WTC11 (cell line): ENCODE measurements at places on chromosomes 7 and 10.

DNA sequence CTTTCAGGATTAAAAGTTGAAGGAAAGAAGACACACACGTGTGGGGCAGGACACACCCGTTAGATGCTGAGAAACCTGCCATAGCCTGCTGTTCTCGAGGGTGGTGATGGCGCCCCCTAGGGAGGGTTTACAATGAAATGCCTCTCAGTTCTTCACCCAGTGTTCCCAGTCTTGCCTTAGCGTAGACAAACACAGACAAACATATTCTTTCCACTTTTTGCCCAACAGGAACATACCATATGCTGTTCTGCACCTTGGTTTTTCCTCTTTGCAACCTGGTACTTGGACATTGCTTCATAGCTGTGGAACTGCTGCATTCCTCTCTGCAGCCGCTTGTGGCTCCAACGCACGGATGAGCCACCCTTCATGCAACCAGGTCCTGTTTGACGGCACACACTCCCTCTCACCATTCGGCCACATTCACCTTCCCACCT, 23.3 kb upstream of the HSPA12A start:
- peak; percentile 45 for DNase-seq

- DNase-seq, result no peak
These were observed 269.6 kb downstream of the ELFN1 start for GRCh38 chr7:1939434-1940401.

GRCh38 chr10:133096616-133097269, 9.0 kb downstream of the ADGRA1 start:
- DNase-seq, result peak; percentile 44

DNA sequence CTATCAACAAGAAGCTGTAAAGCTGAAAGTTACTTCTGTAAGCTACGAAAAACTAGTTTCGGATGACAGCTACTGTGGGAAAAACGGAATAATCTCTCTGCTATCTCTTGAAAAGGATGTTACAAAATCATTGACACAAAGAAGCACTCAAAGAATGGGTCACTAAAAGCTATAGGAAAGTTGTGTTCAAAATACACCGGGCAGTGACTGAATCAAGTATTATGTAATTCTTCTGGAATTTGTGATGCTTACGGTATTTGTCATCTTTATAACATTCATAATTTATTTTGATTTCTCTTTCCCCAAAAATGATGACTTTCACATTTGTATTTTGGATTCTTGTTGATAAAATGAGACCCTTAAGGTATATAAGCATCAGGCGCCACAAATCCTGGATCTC, 112.1 kb upstream of the KLF6 start:
- no peak for DNase-seq

- DNase-seq, result peak; percentile 6
These were observed 81.0 kb upstream of the GNA12 start for GRCh38 chr7:2924866-2925840.
